LoVo (cell line): ENCODE measurements at places on chromosomes 3 and 15.

GRCh38 chr3:108493862-108494261, 16.5 kb downstream of the MYH15 start:
- no peak for DNase-seq

DNA sequence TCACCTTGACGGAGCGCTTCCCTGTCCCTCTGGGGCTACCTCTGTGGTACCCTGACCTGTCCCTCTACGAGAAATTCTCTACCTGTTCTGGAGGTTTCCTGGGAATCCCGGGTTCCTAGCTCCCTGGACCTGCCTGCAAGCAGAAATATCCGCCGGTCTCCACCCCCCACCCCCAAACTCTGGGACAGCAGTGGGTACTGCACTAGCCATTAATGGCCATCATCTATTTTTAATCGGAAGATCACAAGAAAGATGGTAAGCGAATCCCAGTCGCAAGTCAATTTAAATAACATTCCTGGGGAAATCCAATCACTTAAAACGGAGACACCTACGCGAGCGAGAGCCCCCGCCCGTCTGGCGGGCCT, 429 bp upstream of the C3orf80 start:
- no peak for DNase-seq

DNA sequence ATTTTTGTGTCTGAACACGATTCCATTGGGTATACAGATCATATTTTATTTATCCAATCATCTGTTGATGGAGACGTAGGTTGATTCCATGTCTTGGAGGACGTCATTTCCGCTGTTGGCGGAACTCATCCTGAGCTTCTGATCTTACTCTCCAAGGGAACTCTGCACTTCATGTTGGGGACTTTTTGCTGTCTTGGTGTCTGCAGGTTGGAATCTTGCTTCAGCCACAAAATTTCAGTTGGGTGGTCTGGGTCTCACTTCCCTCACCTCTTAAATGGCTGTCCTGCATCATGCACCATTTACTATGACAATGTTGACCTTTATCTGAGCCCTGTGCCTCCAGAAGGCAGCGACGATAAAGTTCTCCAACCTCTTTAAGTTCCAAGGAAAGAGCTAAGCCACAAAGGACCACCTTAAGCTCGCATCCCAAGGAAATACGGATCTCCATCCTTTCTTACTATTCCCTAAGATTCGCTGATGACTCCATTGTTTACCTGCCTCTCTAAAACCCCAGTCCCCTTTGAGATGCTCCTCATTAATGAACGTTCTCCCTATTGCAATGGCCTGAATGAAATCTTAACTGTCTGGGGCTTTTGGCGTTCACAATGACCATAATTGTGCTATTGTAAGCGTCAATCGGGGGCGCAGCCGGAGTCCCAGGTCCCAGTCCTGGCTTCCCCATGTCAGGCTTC, 23.1 kb upstream of the RNU6-1 start:
- no peak for DNase-seq

DNA sequence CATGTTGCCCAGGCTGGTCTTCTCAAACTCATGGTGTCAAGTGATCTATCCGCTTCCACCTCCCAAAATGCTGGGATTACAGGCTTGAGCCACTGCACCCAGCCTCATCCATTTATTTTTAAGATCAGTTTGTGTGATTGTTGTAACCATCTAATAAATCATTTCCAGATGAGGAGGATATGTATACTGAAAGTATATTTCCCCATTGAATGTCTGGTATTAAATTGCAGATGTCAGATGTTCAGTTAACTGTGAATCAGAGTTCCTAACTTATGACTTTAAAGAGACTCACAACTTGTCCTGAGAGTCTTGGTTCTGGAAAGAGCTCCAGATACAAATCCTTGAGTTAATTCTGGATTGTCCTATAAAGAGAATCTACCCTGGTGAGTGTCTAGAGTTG, 62.4 kb downstream of the TRIM71 start:
- DNase-seq = no peak

GRCh38 chr3:166367947-166368533, 530.8 kb upstream of the BCHE start:
- DNase-seq = no peak

- no peak for DNase-seq
These were observed 738 bp downstream of the ACAP2 start for GRCh38 chr3:195441992-195442572.

DNA sequence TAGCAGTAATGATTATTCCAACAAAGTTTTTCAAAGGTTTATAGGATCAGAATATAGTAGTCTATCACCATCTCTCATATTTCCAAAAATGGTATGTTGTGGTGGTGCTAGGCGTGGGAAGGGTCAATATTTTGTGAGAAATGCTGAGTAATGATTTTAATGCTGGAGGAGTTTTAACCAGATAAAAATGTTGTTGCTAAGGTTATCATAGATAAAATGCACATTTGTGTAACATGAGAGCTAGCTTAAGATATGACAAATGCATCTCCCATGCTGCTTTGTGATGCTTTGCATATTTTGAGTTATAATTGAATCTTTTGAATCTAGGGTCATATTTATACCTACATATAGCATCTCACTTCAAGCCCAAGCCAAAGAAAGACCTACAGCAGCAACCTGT, 103.9 kb upstream of the ROBO1 start:
- no peak for DNase-seq

- no peak for DNase-seq
These were observed 36.6 kb upstream of the STT3B start for GRCh38 chr3:31495971-31496665.

- no peak for DNase-seq
These were observed 1026.7 kb downstream of the EPHA3 start for GRCh38 chr3:90134090-90134489.

GRCh38 chr3:38726751-38727150, 77.3 kb upstream of the SCN5A start:
- no peak for DNase-seq

GRCh38 chr15:70053001-70053715, 44.6 kb downstream of the TLE3 start:
- DNase-seq = no peak

DNA sequence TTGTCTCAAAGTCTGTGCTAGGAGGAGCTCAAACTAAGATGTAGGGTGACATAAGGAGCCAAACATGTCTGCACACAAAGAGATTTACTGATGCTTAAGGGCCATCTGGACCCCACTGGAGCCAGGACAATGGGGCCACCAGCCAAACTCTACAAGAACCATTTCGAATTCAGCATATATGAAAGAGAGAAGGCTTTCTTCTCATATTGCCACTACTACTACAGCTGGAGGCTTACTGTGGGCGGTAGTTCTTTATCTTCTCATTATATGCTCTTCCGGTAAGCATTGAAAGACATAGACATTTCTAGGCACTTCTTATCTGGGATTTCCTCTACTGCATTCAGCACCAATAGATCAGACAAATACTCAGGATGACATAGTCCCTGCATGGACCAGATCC, 404.4 kb upstream of the PROK2 start:
- no peak for DNase-seq

DNA sequence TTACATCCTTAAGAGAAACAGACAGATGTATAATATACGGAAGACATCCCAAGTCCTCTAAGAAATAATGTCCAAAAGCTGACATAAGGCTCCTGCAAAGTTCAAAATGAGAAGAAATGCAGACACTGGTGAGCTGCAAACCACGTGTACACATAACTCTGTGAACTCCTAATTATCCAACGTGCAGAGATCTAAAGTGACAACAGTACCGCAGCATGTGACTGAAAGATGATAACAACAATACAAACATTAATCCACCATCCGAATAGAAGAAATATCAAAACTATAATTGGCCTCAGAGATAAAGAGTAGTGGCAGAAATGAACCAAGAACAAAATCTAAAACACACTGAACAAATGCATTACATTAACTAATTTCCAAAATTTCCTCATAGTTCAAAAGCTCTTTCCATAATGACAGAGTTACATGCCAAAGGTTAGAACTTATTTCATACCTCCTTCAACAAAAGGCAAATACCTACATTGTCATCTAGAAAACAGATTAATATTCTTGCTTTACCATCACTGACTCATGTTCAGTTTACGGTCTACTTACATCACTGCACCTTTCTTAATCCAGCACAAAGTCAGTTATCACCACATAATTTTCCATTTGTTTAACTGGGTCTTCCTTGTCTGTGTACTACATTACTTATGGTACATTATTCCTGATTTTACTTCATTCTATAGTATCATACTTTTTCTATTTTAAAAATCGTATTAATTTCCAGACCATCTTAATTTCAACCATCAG, 2.2 kb downstream of the PDCD10 start:
- no peak for DNase-seq

DNA sequence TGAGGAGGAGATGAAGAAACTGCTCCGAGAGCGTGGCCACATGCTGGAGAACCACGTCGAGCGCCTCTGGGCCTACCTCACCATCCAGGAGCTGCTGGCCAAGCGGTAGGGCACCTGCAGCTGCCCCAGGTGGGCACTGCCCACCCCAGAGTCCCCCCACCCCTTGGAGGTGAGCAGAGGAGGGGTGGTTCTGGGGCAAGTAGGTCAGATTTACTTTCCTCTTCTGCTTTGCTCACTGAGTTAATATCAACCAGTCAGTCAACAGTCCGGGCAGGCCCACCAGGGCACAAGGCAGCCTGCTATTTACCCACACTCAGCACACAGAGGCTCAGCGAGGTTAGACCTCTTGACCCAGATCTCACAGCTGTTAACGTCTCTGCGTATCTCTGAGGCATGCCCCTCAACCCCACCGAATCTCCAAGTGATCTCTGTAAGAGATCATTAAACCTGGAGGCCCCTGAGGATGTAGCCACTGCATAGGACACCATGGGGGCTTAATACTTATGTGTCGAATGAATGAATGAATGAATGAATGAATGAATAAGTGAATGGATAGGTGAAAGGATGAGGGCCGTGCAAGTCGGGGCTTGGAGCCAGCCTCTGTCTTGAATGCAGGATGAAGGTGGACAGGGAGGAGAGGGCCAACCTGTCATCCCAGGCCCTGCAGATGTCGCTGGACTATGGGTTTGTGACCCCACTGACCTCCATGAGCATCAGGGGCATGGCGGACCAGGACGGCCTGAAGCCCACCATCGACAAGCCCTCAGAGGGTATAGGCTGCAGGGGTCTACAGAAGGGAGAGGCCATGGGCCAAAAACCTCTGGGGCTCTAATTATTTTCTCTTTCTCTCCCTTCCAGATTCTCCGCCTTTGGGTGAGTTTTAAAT, 8.0 kb upstream of the ITIH3 start:
- DNase-seq = no peak

DNA sequence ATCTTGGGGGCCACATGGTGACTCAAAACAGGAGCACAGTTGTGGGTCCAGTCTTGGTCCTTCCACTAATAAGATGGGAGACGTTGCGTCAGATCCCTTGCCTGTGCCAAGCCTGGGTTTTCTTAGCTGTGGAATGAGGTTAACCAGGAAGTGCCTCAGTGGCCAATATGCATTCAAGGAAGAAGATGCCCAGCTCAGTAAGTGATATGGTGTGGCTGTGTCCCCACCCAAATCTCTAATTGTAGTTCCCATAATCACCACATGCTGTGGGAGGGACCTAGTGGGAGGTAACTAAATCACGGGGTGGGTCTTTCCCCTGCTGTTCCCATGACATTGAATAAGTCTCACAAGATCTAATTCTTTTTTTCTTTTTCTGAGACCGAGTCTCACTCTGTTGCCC, 6.4 kb downstream of the ALG1L2 start:
- no peak for DNase-seq

GRCh38 chr15:74036271-74037170, 42.0 kb downstream of the PML start:
- no peak for DNase-seq

GRCh38 chr15:78709263-78709882, 68.4 kb upstream of the CHRNB4 start:
- peak; percentile 71 for DNase-seq

DNA sequence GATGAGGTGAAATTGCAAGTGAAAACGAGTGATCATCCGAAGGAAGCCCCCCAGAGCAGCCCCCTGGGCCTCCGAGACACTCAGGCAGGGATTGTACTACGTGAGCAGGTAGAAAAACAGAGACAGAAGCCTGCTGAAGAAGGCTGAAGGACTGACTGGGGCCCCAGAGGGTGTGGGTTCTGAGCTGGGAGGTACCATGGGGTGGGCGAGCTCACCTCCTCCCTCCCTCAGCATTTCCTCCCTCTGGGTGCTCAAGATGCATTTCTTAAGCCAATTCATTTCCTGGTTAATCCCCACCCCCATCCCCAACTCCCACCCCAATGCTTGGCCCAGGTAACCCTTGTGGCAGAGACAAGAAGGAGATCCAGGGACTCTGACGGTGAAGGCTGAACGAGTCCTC, 108.7 kb downstream of the BDH1 start:
- no peak for DNase-seq

GRCh38 chr3:69294014-69294766, 91.7 kb downstream of the FRMD4B start:
- DNase-seq = no peak

- DNase-seq = no peak
These were observed 308.8 kb upstream of the PDZRN3 start for GRCh38 chr3:73933585-73933984.

GRCh38 chr3:155070316-155070715, 9.8 kb upstream of the MME start:
- no peak for DNase-seq

DNA sequence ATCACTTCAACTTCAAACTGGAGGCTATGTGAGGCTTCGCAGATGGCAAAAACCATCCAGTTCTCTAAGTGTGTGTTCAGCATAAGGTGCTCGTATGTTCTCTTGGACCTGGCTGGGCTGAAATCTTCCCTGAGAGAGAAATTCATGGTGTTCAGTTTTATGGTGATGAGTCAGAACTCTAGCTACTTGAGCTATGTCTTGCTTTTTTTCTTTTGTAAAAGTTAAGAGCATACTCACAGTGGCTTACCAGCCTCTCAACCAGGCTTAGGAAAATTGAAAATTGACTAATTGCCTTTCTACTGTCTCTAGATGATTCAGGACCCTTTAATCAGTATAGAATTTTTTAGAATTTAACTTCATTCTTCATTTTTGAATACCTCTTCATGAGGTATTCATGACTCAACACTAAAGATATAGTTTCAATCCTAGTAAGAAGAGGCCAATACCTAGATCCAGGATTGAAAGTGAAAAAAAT, 617.5 kb downstream of the TBL1XR1 start:
- DNase-seq = no peak

GRCh38 chr15:96390986-96391385, 60.5 kb downstream of the NR2F2 start:
- DNase-seq = no peak

- DNase-seq = no peak
These were observed 149.1 kb upstream of the CDIN1 start for GRCh38 chr15:36430280-36430679.

- DNase-seq = no peak
These were observed 113.8 kb downstream of the MBNL1 start for GRCh38 chr3:152382312-152383135.

GRCh38 chr15:88185584-88185983, 71.0 kb downstream of the NTRK3 start:
- DNase-seq = no peak
